Activated CD4-positive, alpha-beta T cell treated with anti-CD3 and anti-CD28 coated beads, Interleukin-2, amount 10 ng/mL, durations not matched to agents 24 days and 14 days (primary cell): ENCODE measurements at places on chromosomes 7 and 10. TPM values are rescaled to one million over a fixed set of nuclear protein-coding genes. Genes with fewer than 3 reads are reported as not detected.

DNA sequence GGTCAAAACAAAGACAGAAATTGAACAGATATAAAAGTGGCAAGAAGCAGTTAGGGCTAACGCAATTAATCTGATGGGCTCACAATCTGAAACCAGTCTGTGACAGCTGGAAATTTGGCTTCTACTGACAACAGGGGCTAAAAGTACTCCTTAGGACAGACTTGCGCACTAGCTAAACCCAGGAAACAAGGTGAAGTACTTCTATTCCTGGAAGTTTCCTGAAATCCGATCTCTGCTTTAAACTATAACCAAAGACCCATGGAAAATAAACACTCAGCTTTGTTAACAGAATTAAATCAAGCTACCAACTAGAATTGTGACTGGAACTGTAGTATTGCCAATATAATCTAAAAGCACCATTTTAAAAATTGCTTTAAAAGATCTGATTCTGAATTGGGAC, 520.2 kb upstream of the ZWINT start:
- no peaks in the 10 kb centered on the region for H3K4me1 ChIP-seq
- DNase-seq, result no peak
- H3K27ac ChIP-seq, result no peak overlapping the region

The ADAMTS14 gene
- 0.33 and 0.52 TPM in 2 replicates for total RNA-seq

DNA sequence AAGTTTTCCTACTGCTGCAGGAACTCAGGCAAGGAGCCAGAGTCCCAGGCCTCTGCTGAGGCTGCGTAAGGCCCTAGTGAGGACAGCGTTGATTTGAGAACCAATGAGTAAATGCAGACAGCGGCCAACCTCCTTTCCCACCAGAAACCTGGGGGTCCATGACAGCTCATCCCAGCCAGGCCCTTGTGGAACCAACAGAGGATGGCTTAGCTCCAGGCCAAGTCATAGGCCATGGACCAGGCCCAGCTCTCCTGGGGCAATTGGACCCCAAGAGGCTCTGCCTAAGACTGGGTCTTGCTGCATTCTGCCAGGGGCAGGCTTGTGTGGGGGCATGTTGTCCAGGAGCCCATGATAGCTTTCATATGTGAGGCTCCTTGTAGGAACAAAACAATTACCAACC, 65.4 kb upstream of the PPP1R3C start:
- H3K4me3 ChIP-seq, result no peak overlapping the region
- no peaks in the 10 kb centered on the region for H3K4me1 ChIP-seq
- peaks cover 23% of the 10 kb centered on the region for H3K27me3 ChIP-seq
- no peak for DNase-seq
- no peak overlapping the region for H3K27ac ChIP-seq

The NEURL1 gene
- 2.8 and 3.1 TPM in 2 replicates for total RNA-seq

The CTAGE4 gene
- total RNA-seq, result 0.56 and 1.1 TPM in 2 replicates

The SLC29A3 gene
- total RNA-seq, result 5.6 and 6.0 TPM in 2 replicates

DNA sequence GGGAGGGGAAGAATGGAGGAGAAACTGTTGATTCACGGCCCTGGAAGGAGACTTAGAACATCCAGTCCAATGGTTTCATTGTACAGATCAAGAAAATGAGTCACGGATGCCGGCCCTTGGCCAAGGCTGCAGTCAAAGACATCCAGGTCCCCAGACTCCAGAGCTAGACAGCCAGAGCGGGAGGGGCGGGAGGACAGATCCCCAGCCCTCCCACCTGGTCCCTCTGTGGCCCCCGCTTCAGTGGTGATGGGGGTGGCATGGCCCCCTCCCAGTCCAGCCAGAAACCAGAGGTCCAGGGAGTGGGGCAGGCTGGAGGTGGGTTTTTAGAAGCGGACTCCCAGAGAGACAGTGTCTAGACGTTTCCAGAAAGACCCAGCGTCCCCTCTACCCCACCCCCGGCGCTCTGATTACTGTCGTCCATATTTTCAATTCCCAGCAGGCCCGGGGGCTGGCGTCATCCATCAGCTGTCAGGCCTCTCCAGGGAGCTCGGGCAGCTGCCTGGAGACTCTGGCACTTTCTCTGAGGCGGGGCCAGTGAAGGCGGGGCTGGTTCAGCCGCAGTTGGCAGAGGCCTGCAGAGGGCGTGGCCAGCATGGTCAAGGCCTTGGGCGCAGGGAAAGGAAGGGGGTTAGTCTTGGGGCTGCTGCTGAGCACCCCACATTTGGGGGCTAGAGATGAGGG, 8.0 kb upstream of the HSPB1 start:
- no peak overlapping the region for H3K4me3 ChIP-seq
- H3K27me3 ChIP-seq, result no peaks in the 10 kb centered on the region
- H3K27ac ChIP-seq, result no peak overlapping the region
- peaks cover 14% of the 10 kb centered on the region for H3K4me1 ChIP-seq

The ANKRD30A gene
- not detected in 2 replicates for total RNA-seq

The NAT16 gene
- total RNA-seq, result not detected in 2 replicates

DNA sequence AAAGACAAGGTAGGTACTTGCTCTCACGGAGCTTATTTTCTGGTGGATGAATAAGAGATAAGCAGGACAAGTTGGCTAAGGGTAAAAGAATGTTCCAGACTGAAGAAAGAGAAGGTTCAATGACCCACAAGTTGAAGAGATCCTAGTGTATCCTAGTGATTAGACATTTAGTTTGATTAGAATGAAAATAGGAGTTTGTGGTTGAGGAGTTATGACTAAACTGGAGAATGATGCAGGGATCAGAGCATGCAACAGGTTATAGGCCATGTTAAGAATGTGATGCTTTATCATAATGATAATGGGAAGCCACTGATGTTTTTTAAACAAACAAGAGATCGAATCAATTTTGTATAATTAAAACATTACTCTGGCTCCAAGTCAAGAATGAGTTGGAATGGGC, 357.2 kb downstream of the HPSE2 start:
- no peaks in the 10 kb centered on the region for H3K4me1 ChIP-seq
- no peak overlapping the region for H3K27ac ChIP-seq
- DNase-seq, result no peak
- no peak overlapping the region for H3K4me3 ChIP-seq
- no peaks in the 10 kb centered on the region for H3K36me3 ChIP-seq

The BLNK gene
- not detected in 2 replicates for total RNA-seq

GRCh38 chr10:34596351-34596750, 218.7 kb downstream of the PARD3 start:
- no peak overlapping the region for H3K27ac ChIP-seq
- peaks cover 2% of the 10 kb centered on the region for H3K27me3 ChIP-seq
- no peak overlapping the region for H3K4me3 ChIP-seq
- DNase-seq, result no peak

DNA sequence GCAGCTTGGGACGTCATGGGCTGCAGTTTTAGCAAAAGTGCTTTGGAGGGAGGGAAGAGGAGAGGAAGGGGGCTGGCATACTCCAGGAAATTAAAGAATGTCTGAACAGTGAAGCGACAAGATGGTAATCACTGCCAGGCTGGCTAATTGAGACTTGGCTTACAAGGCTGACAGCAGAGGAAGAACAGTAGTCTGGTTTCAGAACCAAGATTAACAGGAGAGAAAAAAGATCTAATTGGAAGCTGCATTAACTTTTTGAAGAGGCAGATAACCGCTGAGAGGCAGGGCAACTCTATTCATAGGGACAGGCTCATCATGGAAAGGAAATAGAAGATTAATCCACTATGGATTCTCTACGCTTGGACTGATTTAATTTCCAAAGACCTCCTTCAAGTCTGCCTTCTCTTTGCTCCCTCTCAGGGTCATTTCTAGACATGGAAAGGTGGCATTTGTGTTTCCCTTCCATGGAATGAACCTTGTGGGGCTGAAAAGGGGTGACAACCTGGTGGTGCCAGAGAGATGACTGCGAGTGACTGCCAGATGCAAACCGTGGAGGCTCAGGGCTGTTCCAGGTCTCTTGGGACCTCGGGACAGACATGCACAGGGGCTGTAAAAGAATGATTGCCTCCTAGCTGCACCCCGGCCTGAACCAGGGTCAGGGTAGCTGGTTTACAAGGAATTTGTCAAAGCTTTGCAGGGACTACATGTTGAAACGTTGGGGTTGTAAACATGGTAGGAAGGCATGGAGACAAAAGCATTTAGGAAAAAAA, 210.2 kb upstream of the NPY start:
- peaks cover 3% of the 10 kb centered on the region for H3K4me1 ChIP-seq
- no peak for DNase-seq
- no peak overlapping the region for H3K27ac ChIP-seq
- no peaks in the 10 kb centered on the region for H3K36me3 ChIP-seq

DNA sequence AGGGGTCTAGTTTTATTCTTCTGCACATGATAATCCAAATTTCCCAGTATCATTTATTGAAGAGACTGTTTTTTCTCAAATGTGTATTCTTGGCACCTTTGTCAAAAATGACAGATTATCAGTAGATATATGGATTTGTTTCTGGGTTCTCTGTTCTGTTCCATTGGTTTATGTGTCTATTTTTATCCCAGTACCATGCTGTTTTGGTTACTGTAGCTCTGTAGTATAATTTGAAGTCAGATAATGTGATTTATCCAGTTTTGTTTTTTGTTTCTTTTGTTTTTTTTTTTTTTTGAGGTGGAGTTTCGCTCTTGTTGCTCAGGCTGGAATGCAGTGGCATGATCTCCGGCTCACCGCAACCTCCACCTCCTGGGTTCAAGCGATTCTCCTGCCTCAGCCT, 61.6 kb upstream of the HELLS start:
- DNase-seq, result no peak
- H3K4me3 ChIP-seq, result no peak overlapping the region
- no peaks in the 10 kb centered on the region for H3K36me3 ChIP-seq
- peaks cover 4% of the 10 kb centered on the region for H3K27me3 ChIP-seq
- H3K27ac ChIP-seq, result no peak overlapping the region
- no peaks in the 10 kb centered on the region for H3K4me1 ChIP-seq

DNA sequence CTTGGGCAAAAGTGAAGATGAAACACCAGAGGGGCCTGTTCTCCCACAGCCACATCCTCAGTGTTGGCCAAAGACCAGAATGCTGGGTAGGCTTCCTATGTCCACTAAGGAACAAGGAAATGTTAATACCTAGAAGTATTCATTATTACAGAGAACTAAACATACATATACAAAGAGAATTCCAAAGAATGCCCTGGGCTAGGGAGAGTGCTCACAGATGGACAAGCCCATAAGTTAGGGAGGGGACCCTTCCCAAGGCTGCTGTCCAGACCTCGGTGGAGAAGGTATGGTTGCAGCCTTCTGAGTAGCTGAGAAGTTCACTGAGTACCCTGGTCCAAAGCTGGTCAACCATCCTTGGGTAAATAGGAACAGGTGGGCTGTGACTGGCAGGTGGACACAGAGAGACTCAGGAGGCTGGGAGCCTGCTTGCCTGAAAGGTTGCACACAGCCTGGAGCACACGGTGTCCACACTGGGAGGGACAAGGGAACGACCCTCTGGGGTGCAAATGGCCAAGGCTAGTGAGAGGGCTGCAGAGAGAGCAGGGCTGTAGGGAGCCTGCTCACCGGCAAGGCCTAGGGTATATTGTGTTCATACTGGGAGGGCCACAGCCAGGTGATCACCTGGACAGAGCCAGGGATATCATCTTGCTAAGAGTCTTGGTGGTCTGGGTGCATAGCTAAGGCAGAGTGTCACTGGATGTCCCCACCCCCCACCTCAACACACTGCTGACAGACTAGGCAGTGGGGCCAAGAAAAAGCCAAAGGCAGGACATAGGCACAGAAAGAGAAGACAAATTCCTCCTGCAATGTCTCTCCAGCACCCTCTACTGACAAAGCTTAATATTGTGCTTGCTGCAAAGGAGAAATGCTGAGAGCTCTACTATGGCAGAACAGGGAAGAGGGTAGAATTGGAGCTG, 40.3 kb downstream of the CPVL start:
- H3K4me3 ChIP-seq, result no peak overlapping the region
- H3K4me1 ChIP-seq, result peaks cover 3% of the 10 kb centered on the region
- H3K27me3 ChIP-seq, result peaks cover 7% of the 10 kb centered on the region
- H3K36me3 ChIP-seq, result no peaks in the 10 kb centered on the region
- DNase-seq, result peak; percentile 74
- H3K27ac ChIP-seq, result no peak overlapping the region

- H3K27ac ChIP-seq, result no peak overlapping the region
- DNase-seq, result no peak
- no peaks in the 10 kb centered on the region for H3K27me3 ChIP-seq
- no peaks in the 10 kb centered on the region for H3K4me1 ChIP-seq
- no peaks in the 10 kb centered on the region for H3K36me3 ChIP-seq
These were observed 166.6 kb downstream of the INHBA start for GRCh38 chr7:41536122-41536872.

- H3K4me1 ChIP-seq, result peaks cover 9% of the 10 kb centered on the region
- H3K27me3 ChIP-seq, result peaks cover 6% of the 10 kb centered on the region
- peak overlapping the region; percentile 84 for H3K27ac ChIP-seq
- DNase-seq, result peak; percentile 78
- no peaks in the 10 kb centered on the region for H3K36me3 ChIP-seq
- H3K4me3 ChIP-seq, result peak overlapping the region; percentile 85
These were observed 918 bp downstream of the PWWP2B start for GRCh38 chr10:132397671-132398565.

- no peak overlapping the region for H3K4me3 ChIP-seq
- peaks cover 13% of the 10 kb centered on the region for H3K4me1 ChIP-seq
- no peak overlapping the region for H3K27ac ChIP-seq
- DNase-seq, result no peak
- peaks cover 8% of the 10 kb centered on the region for H3K27me3 ChIP-seq
These were observed 38.1 kb upstream of the HBP1 start for GRCh38 chr7:107130487-107131220.

DNA sequence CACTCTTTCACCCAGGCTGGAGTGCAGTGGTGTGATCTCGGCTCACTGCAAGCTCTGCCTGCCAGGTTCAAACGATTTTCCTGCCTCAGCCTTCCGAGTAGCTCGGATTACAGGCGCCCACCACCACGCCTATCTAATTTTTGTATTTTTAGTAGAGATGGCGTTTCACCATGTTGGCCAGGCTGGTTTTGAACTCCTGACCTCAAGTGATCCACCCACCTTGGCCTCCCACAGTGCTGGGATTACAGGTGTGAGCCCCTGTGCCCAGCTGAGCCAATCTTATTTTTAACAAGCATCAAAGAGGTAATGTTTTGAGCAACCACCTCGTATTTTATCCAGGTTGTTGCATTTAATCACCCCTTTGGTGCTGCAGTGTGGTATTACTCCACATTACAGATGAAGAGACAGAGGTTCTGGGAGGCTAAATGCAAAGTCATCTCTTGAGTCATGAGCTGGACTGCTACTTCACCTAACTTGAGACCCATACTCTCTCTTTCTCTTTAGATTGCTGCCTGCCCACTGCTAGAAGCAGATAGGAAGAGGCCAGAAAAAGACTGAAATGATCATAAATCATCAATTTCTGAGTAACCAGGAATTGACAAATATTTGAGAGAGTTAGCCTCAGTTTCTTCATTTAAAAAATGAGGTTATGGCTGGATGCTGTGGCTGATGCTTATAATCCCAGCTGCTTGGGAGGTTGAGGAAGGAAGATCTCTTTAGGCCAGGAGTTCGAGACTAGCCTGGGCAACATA, 116.2 kb downstream of the CAMK1D start:
- peaks cover 5% of the 10 kb centered on the region for H3K4me1 ChIP-seq
- no peak overlapping the region for H3K27ac ChIP-seq
- H3K27me3 ChIP-seq, result peaks cover 2% of the 10 kb centered on the region
- no peak overlapping the region for H3K4me3 ChIP-seq
- DNase-seq, result no peak

DNA sequence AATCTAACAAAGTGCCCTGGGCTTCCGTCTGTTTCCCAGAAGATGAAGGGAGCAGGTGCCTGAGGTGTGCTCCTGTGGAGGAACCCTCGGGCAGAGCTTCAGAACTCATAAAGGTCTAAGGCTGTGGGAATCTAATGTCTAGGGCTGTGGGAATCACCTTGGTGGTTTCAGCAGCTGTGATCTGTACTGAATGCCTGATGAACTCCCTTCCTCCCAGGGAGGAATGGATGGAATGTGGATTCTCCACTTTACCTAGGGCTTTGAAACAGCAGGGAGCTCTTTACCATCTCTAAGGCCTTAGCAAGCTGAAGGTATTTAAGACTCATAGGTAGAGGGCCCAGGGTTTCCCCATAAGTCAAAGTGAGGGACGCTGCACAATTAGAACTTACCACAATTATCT, 36.0 kb upstream of the SEMA3E start:
- no peaks in the 10 kb centered on the region for H3K27me3 ChIP-seq
- DNase-seq, result no peak
- H3K4me3 ChIP-seq, result no peak overlapping the region
